Occipital lobe (tissue), 3 donors: ENCODE measurements at places on chromosomes 6 and 20.

- no peak for DNase-seq
Measured at GRCh38 chr6:167799033-167799821, 27.5 kb upstream of the AFDN start.

DNA sequence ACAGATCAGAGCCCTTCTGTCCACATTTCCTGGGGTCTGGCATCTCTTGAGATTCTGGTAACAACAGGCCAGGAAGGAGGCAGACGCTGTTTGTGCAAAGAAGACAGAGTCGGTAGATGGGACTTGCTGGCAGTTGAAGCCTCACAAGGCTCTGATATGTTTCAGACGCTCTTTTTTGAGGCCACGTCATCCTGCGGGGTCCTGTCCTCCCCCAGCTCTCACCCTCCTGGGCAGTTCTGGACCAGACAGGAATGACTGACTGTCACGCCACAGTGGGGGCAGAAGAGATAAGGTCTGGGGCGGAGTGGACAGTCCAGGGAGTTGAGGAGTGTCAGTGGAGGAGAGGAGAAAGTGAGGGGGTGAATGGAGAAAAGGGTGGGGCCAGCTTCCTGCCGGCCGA lies 87.1 kb upstream of the SULF2 start:
- DNase-seq: no peak

GRCh38 chr20:31560094-31560745 lies 44.9 kb upstream of the ID1 start:
- DNase-seq: no peak

- no peak for DNase-seq
Measured at GRCh38 chr6:113691260-113691656, 165.9 kb upstream of the MARCKS start.

DNA sequence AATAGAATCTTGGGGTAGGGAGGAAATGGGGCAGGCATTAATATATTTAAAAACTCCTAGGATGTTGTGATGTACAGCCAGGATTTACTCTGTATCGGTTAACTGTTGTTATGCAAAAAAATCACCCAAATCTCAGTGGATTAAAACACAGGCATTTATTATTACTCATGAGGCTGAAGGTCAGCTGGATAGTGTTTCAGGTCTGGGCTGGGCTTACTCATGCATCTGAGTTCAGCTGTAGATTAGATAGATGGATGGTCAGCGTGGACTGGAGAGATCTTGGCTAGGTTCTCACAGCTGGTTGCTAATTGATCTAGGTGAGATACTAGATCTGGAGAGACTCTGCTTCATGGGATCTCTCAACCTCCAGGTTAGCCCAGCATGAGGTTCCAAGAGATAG lies 131.4 kb downstream of the BTBD3 start:
- no peak for DNase-seq

GRCh38 chr6:104252276-104252675 lies 607.4 kb downstream of the HACE1 start:
- no peak for DNase-seq

DNA sequence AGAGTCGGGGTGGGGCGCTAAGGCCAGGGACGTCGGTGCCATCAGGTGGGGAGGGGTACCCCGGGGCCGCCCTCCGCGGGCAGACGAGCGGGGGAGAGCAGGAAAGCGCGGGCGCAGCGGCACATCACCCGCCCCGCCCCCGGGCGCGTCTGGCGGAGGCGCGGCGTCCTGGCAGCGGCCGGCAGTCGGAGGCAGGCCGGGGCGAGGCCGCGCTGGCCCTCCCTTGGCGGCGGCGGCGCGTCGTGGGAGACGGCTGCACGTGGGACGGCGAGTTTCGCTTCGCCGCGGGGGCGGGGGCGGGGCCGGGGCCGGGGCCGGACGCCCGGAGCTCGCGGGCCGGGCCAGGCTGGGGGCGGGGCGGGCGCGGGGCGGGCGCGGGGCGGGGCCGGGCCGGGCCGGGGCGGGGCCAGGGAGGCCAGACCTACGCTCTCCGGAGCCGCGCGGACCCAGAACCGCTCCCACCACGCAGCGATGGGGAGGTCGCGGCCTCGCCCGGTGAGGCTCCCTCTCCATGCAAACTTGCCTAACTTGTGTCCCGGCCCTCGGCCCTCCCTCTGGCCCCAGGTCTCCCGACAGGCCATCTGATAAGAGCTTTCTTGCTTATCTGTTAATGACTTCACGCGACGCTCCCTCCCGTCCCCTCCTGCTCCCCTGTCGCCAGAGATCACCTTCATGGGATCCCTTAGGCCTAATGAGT lies 12.5 kb downstream of the ITPR3 start:
- peak; percentile 24 for DNase-seq

DNA sequence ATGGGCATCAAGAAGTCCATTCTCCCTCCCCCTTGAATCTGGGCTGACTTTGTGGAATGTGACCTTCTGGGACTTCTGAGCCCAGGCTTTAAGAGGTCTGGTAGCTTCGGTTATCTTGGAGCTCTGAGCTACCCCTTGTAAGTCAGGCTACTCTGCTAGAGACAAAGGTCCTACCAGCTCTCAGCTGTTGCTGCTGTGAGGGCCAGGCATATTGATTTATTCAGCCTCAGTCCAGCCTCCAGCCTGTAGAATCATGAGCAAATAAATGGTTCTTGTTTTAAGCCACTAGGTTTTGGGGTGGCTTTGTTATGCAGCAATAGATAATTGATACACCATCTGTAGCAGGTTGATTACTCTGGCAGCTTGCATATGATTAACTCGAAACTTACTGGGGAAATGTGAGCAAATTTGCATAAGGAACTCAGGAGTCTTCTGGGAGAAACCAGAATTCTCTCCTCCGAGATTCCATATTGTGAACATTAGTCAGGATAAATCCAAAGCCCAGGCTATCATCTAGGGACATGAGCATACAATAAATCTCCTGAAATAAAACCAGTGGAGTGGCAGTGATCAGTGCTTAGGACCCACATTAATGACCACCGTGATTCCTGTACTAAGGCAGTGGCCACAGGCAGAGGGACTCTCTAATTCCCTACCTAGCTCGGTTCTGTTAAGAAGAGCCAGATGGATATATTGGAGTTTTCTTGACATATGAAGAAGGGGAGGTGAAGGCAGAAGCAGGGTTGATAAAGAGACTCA lies 336.1 kb downstream of the CDC5L start:
- DNase-seq: no peak

DNA sequence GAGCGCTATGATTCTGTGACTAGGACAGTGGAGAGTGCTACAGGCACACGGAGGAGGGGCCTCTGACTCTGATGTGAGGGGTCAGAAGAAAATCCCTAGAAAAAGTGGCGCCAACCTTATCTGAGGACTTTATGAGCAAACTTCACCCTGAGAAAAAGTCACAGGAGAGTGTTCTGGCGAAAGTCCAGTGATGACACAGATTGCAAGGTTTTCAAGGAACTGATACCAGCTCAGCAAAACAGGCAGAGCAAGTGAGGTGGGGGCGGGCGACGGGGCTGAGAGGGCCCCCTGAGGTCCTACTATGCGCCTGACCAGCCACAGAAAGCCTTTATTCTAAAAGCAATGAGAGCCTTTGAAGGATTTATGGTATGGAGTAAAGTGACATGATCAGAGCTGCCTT lies 73.3 kb downstream of the SLC22A23 start:
- no peak for DNase-seq

- no peak for DNase-seq
Measured at GRCh38 chr6:1018041-1018440, 293.9 kb upstream of the FOXQ1 start.

GRCh38 chr20:48040491-48040890 lies 255.2 kb upstream of the SULF2 start:
- DNase-seq: no peak

GRCh38 chr6:99822741-99823512 lies 171.1 kb downstream of the MCHR2 start:
- no peak for DNase-seq

GRCh38 chr20:45087097-45087790 lies 13.7 kb downstream of the KCNS1 start:
- DNase-seq: no peak

DNA sequence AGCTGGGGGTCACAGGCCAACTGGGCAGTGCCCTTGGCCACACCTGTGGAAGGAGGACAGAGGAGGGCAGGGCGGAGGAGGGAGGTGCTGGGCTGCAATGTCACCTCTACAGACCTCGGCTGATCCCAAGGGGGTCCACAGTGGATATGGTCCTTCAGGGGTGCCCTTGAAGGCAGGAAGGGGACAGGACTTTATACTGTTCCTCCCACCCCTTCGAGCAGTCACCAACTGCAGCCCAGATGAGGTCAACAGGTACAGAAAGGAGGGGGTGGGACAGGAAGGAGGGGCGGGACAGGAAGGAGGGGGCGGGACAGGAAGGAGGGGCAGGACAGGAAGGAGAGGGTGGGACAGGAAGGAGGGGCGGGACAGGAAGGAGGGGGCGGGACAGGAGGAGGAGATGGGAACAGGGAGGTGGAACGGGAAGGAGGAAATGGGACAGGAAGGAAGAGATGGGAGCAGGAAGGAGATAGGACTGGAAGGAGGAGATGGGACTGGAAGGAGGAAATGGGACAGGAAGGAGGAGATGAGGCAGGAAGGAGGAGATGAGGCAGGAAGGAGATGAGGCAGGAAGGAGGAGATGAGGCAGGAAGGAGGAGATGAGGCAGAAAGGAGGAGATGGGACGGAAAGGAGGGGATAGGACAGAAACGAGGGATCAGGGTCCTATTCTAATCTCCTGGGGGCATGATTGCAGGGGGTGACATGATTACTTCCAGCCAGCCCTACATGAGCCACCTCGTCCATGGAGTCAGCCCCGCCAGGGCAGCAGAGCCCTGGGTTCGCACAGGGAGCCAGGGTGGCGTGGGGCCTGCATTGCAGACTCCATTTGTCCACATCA lies 19.4 kb upstream of the MRGBP start:
- no peak for DNase-seq

- DNase-seq: peak; percentile 7
Measured at GRCh38 chr6:106692112-106692818, 62.9 kb downstream of the QRSL1 start.

DNA sequence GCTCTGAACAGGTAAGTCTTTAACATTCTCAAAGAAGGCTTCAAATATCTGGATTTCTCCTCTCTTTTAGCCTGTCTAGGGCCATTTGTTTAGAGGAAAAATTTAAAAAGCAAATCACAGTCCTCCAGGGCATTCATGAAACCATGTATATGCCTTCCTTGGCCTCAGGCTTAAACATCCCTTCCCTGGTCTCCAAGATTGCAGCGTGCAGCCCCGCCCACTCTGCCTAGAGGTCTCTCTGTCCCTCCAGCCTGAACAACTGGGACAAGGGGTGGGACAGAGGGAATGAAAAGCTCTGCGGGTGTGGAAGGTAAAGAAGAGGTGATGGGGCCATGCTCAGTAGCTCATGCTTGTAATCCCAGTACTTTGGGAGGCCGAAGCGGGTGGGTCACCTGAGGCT lies 9.8 kb upstream of the CBFA2T2 start:
- no peak for DNase-seq

GRCh38 chr6:87333591-87334181 lies 4.6 kb upstream of the GJB7 start:
- no peak for DNase-seq

DNA sequence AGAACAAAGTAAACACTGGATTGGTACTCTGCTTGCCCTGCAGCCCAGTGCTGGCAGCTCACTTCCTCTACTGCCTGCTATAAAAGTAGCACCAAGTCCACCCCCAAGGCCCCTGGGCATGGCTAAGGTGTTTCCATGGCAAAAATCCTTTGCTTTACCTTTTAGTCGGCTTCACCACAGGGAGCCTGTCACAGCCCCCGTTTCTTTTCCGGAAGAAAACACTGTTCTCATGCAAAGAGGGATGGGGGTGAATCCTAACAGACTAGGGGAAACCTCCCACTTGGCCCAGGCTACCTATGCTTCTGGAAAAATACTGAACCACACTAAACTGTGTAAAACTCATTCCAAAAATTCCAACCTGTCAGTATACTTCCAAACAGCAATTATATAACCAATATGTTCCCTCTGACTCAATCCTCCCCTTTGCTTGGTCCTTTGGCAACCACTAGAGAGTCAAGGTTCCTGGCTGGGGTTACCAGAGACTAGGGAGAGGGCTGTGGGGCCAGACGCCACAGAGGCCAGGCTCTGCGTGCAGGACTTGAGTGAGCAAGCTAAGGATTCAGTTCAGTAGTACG lies 16.1 kb downstream of the PPIL1 start:
- DNase-seq: no peak

- DNase-seq: no peak
Measured at GRCh38 chr6:29992807-29993206, 50.5 kb downstream of the HLA-A start.

DNA sequence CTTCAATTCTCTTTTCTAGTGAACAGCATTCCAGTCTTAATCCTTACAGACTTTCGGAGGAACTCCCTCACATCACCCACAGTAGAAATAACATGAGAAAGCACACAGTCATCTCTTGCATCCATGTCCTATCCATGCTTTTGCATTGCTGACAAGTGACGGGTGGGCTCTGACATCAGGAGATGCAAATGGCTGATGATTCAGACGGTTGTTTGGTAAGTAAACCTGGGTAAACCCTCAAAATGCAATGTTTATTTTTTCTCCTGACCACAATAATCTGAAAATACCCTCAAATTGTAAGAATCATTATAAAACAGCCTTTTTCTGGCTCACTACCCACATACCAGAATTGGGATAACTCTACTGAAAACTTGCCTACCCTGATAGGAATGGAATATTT lies 792.0 kb downstream of the MAFB start:
- no peak for DNase-seq

DNA sequence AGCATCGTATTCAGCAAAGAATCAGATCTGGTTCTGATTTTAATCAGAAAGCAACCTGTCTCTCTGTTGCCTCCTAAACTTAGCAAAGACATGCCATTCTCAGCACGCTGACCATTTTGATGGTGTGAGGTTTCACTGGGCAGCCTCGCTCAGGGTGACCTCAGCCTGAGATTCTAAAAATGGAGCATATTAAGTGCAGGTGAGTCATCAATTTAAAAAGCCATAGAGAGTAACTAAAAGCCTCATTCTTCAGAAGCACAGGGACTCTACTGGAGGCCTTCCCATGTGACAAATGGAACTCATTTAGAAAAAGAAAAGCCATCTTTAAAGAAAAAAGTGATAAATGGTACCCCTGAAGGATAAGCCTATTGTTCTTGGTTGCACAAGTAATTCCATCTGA lies 91.3 kb downstream of the FILIP1 start:
- DNase-seq: no peak

DNA sequence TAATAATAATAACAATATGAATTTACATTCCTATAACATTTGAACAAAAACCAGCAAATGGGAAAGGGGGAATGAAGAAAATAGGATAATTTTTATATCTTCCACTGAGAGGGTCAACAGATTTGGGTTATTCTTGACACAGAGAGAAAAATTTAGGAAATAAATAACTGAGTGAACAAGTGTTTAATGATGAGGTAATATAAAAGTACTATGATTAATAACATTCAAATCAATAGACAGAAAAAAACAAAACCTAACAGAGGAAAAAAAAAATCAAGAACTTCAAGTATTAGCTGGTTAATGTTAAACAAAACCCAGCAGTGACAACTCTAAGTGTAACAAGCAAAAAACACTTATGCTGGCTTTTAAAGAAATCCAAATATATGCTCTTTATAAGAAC lies 66.5 kb downstream of the LCA5 start:
- no peak for DNase-seq

DNA sequence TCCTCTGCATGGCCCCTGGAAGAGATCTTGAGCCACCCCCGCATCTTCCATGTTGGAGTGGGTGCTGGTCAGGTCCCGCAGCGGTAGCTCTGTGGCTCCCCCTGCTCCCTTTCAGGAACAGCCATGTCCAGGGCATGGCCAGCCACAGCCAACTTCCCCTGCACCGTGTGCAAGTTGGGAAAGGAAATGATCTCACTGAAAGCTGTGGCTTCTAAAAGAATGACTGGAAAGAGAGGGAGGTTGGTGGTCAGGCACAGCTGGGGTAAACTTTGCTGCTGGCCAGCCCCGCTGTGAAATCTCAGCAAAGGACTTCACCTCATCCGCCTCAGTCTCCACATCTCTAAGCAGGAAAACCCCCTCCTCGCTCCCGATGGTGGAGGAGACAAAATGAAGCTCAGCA lies 153.6 kb upstream of the CST7 start:
- DNase-seq: no peak
